ENCODE measurements at places on chromosomes 1 and 21.
A peak's percentile ranks its signal among the peaks of the same experiment; 100 is the strongest.

DNA sequence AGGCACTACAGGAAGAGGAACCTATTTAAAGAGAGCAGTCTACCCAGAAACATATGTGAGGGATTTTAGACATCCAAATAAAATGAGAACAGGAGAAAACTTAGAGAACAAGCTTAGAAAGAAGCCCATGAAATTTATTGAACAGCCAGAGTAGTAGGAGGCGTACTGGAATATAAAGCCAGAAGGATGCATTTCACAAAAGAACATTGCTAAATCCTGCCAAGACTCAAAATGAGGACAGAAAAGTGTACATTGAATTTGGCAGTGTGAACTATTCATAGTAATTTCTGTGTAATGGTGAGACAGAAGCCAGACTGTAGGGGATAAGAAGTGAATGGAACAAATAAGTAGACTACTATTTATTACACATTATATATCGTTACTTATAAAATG lies 22.5 kb downstream of the CEPT1 start:
- DNase-seq = no peak

- DNase-seq = no peak
Observed at GRCh38 chr1:19559641-19560040, 74.3 kb upstream of the CAPZB start.

DNA sequence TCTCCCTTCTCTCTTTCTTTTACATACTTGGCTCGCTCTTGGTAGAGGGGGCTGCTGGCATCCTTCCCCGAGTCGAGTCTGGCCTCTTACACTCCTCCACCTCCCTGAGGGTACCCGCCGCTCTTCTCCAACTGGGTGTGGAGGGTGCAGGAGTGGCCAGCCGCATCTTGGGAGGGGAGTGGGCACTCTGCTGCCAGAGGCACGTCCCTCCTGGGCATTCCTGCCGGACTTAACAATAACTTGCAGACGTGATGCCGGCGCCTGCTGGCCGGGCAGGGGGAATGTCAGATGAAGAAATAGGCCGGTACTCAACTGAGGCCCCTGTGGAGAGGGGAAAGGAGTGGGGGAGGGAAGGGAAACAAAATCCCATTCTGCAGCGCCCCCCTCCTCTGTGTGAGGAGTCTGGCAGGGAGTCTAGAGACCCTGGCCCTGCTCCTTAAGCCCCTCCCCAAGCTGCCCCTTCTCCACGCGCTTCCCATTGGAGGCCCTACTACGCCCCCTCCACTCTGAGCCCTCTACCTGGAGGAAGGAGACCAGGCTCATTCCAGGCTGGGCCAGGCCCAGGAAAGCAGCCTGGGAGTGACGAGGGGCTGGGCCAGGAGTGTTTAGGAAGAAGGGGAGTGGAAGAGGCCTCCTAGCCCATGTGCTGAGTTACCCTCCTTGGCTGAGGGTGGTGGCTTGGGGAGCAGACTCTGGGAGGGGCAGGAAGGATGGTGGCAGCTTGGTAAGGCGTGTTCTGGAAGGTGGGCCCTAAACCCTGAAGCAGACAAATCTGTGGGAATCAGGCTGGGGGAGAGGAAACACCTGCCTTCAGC lies 1.8 kb downstream of the ATP2B4 start:
- DNase-seq = peak; percentile 30

GRCh38 chr1:23178950-23179349 lies 10.3 kb upstream of the LUZP1 start:
- no peak for DNase-seq

DNA sequence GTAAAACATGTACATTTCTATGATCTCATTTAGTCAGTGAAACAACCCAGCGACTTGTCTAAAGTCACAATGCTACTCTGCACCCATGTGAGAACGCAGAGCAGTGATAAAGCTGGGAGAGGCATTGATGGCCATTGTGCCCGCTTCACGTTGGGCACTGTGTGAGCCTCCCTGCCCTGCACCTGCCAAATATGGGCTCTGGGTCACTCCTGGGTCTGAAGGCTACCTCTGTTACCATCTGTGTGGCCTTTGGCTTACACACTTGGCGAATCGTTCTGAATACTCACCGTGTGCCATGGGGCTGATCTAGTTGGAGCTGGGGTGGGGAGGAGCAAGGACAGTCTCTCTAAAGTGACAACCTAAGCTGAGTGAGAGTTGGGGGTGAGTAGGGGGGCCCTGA lies 29.9 kb downstream of the PCSK9 start:
- DNase-seq = no peak
